ENCODE measurements at places on chromosomes 12 and 14.

GRCh38 chr14:52901357-52901980 is 49.4 kb downstream of the FERMT2 start:
- DNase-seq, result no peak

GRCh38 chr12:121581686-121582429 is 1.0 kb upstream of the KDM2B start:
- no peak for DNase-seq

DNA sequence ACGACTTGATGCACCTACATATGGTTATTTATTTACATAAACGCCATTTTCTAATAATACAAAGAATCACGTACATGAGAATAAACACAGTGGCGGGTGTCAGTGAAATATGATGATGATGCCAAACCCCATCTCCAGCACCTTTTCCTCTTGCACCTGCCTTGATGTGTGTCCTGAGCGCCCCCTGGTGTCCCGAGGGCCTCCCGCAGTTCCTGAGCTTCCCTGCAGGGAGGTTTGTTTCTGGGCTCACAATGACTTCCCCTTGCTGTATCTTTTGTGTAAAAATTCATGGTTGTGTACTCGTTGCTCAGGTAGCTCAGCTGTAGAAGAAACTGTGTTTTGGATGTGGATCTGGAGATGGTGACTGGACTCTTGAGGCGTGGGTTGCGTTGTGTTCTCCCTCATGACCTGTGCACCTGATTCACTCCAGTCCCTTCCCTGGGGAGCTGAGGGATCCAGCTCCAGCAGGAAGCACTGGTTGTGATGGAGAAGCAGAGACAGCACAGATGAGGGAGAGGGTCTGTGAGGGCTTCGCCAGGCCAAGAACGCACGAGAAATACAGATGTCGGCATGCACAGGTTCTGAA is 1037.8 kb downstream of the TMEM121 start:
- DNase-seq, result peak; percentile 23

GRCh38 chr14:102901633-102902032 is 20.8 kb upstream of the AMN start:
- no peak for DNase-seq

GRCh38 chr12:53122961-53123468 is 19.7 kb downstream of the SOAT2 start:
- no peak for DNase-seq

GRCh38 chr14:34583525-34583924 is 44.0 kb upstream of the EAPP start:
- DNase-seq, result no peak

DNA sequence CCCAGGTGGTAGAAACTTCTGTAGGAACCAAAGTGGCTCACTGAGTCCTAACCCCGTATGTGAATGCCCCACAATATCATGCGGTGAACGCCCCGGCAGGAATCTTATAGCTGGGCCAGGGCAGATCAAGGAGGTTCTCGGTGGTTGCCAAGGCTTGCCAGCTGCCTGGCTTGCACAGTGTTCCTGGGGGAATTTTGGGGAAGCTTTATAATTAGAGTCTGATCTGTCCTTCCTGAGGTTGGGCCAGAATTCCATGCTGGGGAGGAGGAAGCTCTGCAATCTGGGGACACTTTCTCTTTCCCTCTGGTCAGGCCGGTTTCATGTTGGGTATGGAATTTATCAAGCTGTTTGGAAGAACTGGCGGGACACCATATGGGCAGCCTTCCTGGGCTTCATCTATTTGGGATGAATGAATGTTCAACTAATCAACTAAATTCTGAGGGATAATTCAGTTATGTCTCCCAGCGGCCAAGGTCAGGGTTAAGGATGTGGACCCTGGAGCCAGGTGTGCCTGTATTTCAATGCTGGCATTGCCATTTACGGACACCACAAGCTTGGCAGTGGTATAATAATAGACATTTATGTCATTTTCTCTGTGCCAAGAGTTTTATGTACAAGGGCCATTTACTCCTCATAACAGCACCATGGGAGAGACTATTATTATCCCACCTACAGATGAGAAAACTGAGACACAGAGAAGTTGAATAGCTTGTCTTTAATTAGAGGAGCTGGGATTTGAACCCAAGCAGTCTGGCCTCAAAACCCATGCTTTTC is 54.3 kb downstream of the SVOP start:
- no peak for DNase-seq

GRCh38 chr12:25101092-25101445 is 93.9 kb downstream of the DNAI7 start:
- DNase-seq, result no peak

- DNase-seq, result no peak
Measured at GRCh38 chr14:47715330-47715729, 39.9 kb upstream of the MDGA2 start.

DNA sequence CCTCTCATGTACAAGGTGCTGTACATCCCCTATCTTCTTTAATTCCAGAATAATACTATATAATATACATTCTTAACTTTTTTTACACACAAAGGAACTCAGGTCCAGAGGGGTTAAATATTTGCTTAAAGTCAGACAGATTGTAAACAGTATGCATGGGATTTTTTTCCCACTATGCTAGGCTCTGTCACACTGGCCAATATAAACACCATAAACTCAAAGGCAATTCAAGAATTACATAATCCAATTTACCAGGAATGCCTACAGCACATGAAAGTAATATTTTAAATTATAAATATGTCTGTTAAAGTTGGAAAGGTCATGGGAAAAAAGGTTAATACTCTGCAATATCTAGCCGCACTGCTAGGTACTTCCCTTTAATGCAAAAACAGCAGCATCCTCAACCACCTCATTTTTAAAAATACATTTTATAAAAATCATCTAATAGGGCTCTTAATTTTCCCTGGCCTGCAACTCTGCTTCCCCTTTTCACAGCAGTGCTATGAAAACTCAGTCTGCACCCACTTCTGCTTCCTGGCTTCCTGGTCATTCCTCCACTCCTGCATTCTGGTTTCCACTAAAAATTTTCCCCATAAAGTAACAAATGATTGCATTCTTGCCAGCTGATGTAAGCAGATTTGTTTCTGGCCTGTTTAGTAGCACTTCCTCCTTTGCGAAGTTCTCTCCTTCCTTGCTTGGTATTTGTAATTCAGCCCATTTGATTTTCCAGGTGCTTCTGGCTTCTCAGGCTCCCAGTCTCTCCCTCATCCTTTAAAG is 128.1 kb downstream of the ITPR2 start:
- no peak for DNase-seq

DNA sequence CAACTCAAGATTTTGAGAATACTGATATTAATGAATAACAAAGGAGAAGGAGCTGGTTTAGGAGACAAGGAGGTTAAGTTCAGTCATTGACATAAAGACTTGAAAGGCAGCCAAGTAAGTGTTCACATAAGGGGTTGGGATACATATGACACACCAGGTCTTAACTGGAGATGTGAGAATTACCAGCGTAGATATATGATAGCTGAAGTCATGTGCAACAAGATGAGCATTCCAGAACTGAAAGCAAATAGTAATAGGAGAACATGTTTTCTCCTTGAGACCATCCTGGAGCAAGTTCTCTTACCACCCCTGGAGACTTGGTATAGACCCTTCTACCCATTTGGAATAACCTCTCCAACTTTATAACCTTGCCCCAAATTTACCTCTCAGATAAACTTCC is 43.3 kb upstream of the NPFF start:
- no peak for DNase-seq

DNA sequence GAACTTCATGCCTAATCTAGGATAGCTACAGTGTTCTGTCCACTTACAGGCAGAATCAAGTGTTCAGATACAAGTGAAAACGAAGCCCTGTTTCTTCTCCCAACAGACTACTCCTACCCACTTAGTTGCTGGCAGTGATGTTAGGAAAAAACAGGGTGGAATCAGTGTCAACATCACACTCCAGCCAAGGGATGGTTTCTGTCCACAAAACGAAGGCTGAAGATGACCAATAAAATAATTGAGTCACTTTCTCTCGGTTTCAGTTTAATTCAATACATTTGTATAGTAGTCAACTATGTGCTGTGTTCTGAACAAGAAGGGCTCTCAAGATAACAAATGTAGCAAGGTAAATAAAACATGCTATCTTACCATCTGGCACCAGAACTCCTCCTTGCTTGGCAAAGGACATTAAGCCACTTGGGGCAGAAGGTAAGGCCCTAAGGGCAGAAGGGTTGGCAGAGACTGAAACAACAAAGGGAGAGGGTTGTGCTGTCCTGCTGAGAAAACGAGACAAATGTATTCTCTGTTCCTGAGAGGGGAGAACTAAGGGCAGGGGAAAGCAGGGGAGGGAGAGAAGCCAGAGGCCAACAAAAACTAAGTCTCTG is 393.6 kb downstream of the DPF3 start:
- no peak for DNase-seq

DNA sequence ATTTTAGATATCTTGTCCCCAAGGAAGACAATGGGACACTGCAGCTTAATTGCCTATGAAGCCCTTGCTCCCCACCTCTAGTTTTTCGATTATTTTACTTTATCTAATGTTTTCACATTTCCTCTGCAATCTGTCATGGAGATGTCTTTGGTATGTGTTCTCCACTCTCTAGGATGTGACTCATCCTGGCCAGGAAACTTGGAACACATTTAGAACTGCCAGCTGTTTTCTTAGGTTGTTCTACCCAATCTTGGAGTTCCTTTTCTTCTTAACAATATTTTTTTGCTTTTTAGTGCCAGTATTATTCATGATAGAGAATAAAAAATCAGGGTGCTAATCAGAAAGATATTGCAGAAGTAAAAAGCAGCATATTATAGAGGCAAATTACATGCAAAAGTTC is 101.7 kb upstream of the CLEC14A start:
- DNase-seq, result no peak

DNA sequence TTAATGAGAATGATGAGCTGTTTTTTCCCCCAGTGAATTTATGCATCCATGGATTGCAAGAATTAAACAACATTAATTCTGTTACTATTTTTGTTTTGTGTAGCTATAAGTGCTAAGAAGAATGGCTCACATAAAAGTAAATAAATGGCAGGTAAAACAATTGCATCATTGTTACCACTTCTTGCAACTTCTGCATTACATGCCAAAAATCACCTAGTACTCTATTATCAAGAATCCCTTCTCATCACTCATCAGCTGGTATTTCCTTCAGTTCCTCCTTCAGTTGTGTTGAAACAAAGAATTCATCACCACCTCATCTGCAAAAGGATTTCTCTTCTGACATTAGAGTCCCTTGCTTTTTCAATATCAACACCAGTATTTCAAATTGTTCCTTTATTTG is 773 bp downstream of the A2M start:
- no peak for DNase-seq

- DNase-seq, result no peak
Measured at GRCh38 chr14:82602794-82603193, 1069.1 kb upstream of the SEL1L start.

DNA sequence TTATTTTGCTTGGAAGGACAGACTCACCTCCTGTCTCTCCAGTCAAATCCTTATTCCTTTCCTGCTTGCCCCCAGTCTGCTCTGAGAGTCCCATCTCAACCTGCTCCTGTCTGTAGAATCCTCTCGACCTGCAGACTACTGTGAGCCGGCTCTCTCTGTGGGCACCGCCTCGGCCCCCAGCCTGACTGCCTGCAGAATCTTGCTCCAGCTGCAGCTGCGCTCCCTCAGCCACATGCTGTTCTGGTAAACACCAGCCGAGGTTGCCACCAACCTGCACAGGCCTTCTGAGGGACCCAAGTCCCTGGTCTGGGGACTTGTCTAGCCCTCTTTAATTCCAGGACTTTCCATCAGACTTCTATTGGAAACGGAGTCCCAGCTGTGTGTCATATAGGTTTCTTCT is 44.8 kb upstream of the PRMT8 start:
- DNase-seq, result no peak

DNA sequence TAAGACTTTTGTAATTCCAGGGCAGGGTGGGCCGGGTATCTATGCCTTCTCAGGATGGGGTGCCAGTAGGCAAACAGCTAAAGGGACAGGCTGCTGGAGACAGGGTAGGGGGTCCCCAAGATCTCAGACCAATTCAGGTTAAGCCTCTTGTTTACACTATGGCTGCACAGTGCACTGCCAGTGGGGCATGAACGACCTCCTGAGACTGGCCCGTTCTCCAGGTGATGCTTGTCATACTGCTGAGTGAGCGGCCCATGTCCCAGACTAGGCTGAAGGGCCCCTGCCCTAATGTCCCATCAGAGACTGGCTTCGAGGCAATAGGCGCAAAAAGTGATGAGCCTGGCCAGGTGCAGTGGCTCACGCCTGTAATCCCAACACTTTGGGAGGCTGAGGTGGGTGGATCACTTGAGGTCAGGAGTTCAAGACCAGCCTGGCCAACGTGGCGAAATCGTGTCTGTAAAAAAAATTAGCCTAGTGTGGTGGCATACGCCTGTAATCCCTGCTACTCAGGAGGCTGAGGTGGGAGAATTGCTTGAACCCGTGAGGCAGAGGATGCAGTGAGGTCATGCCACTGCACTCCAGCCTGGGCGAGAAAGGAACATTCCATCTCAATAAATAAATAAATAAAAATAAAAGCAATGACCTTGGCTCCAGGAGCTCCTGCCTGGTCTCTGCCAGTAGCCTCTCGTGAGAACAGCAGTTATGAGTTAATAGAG is 12.6 kb downstream of the SLC25A29 start:
- DNase-seq, result no peak

DNA sequence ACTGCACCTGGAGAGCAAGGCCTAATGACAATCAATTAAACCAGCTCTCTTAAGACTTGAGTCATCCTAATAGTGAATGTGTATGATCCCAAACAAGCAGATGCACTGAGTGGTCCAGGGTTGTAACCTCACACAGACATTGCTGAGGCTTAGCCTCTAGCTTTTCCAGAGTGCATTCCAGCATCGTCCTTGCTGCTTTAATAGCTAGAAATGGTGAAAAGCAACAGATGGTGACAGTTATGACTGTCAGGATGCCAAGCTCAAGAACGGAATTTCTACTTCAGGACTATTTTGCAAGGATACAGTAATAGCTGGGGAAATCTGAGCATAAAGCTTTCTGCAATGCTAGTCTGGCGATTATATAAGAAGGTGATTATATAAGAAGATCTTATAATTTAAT is 34.6 kb downstream of the PTPRR start:
- no peak for DNase-seq

- no peak for DNase-seq
Measured at GRCh38 chr14:36513012-36513420, 7.0 kb downstream of the NKX2-1 start.

All from stimulated activated CD4-positive, alpha-beta T cell treated with anti-CD3 and anti-CD28 coated beads, TNF-alpha, amount 100 ng/mL, for 1 hour (primary cell).